Eye (tissue), 1 donor: ENCODE measurements at places on chromosomes 3 and 15.

DNA sequence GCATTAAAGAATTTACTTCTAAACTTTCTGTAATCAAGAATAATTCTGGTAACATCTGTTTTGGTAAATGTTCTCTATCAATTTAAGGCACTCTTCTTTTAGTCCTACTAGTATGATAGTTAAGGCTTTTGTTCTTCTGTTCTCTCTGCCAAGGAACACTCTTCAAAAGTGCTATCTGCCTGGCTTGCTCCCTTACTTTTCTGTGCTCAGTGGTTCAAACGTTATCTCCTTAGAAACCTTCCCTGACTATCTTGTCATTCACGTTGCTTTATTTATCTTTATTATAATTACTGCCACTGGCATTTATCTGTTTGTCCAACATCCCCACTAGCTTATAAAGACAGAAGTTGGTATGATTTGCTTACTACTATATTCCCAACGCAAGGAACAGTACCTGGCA lies 59.2 kb downstream of the RFX7 start:
- no peak for DNase-seq

DNA sequence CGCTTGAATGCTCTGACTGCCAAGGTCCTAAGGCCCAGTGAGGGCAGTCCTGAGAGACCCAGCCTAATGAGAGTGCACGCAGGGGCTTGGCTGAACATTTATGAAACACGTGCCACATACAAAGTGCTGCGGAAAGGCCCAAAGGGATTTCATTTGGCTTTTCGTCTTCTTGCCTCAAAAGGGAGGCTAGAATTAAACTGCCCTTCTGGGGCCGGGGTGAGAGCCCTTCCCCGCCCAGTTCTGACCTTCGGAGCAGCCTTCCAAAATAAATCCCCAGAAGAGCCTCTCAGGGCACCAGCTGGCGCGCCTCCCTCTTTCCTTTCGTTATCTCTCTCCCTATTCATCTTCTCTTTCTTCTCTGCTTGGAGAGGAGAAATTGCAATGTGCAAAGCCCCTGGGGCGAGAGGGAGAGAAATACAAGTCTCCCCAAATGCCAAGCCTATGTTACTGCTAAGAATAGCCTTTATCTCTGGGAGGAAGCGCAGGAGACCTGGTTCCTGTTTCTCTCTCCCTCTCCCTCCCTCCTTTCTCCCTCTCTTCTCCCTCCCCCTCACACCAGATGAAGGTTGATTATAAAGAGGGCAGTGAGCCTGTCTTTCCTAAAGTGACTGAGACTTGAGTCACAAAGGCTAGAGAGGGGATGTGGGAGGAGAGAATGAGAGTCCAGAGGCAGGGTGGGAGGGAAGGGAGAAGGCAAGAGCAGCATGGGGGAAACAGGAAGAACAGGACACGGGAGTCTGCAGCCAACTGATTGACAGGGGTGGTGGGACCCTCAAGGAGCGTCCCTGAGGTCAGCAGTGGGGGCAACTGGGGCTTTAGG lies 36.7 kb upstream of the NDUFB4 start:
- DNase-seq, result no peak

GRCh38 chr15:66646308-66646707 lies 55.7 kb upstream of the SMAD6 start:
- DNase-seq, result no peak

DNA sequence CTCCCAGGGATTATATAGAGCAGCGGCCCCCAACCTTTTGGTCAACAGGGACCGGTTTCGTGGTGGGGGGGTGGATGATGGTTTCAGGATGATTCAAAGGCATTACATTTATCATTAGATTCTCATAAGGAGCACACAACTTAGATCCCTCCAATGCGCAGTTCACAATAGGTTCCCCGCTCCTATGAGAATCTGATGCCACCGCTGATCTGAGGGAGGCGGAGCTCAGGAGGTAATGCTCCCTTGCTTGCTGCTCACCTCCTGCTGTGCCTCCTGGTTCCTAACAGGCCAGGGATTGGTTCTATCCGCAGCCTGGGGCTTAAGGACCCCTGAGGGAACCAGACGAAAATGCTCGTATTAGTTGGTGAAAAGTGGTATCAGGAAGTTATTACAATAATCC lies 1.3 kb upstream of the HACD2 start:
- DNase-seq, result peak; percentile 90

- no peak for DNase-seq
Observed at GRCh38 chr3:29639578-29640290, 358.9 kb downstream of the RBMS3 start.

- no peak for DNase-seq
Observed at GRCh38 chr3:72791161-72791560, 57.1 kb downstream of the SHQ1 start.

DNA sequence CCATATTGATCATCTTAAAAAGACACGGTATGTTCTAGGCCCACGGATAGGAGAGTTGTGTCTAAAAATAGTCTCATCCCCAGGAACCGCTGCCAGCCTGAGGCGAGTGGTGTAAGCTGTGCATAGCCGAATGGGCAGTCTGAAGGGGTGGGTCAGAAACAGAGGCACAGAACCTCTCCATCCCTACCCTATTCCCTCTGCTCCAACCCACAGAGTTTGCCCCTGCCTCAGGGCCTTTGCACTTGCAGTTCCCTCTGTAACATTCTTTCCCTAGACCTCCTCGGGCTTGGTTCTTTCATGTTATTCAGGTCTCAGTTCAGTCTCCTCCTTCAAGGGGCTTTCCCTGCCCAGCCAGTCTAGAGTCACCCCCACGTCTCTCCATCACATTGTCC lies 4.8 kb downstream of the SCN5A start:
- no peak for DNase-seq

DNA sequence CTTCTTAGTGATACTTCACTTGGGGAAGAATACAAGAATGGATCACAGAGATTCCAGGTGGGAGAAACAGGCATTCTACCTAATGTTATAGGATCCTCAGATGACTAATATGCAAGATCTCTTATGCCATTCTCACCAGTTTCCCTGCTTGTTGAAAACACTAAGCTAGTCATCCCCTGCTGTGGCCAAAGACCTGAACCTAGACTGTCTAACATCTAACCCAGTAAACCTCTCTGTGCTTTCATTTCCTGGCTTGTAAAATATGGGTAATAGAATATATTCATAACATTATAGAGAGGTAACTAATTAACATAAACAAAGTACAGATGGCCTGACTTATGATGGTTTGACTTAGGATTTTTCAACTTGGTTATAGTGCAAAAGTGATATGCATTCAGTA lies 776.3 kb downstream of the TUSC7 start:
- DNase-seq, result no peak

GRCh38 chr3:111763968-111764367 lies 95.1 kb upstream of the PHLDB2 start:
- no peak for DNase-seq

GRCh38 chr15:80036071-80036470 lies 23.4 kb upstream of the ZFAND6 start:
- DNase-seq, result no peak

DNA sequence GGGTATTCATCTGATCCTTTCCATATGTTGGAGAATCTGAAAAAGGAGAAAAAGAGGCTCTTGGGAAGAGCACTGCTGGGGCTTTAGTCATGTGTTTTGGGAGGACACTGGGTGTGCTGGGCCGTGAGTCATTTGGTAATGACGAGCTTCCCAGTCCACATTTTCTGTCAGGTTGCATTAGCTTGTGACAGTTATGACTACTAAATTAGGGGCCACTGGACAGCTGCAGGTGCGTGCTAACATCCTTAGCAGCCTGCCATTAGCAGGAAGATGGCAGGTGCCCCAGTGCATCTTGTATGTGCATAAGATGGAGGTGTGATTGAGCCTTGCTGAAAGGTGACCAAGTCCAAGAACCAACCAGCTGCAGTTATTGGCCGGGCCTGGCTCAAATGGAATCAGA lies 242.4 kb downstream of the RYR3 start:
- DNase-seq, result peak; percentile 31

- DNase-seq, result no peak
Observed at GRCh38 chr3:185978516-185978915, 40.7 kb upstream of the TRA2B start.

DNA sequence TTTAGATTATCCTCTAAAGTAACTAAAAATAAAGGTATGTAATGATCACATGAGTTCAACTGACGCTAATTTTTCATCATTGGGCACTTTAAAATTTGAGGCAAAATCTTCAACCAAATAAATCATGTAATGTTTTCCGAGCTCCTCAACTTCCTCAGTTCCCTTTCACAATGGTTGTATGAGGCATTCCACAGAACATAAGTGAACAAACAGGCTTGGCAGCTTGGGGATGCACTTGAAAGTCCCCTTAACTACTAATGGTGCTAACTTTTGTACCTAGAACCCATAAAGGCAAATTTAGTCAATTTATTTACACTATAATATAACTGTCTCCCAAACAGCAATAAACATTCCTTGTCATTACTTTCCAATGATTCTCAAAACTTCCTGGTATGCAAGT lies 1137.9 kb downstream of the ROBO2 start:
- DNase-seq, result no peak

GRCh38 chr3:197499427-197499826 lies 56.3 kb downstream of the BDH1 start:
- no peak for DNase-seq

GRCh38 chr3:46736006-46736872 lies 18.6 kb upstream of the PRSS50 start:
- DNase-seq, result no peak

DNA sequence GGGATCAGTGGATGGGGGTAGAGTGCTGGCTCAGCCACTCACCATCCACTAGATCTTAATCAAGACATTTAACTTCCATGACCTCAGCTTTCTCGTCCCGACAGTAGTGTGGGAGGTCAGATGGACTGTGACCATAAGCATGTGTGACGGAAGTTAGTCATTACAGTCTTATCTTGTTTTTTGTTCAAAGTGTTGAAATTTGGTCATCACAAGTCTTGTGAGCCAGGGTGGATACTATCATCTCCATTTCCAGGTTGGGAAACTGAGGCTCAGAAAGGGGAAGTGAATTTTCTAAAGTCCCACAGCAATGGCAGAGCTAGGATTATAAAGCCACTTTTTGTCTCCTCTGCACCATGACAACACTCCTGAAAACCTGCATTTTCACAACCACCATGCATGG lies 32.0 kb upstream of the ITGA11 start:
- no peak for DNase-seq

DNA sequence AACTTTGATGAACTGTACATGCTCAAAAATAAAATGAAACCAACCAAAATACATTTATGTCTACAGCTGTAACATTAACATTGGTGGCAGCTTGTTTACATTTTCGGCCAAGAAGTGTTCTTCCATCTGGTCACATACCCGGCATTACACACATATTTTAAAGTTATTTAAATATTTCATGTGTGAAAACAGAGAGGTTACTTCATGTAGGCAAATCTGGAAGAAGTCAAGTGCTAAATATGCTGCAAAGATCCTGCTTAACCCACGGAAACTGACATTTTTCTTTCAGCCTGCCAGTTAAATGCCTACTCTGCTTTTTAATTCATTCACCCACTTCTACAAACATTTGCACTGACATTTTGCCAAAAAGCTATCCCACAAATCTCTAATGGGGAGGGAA lies 69.7 kb downstream of the MB21D2 start:
- no peak for DNase-seq

GRCh38 chr3:135349254-135349948 lies 554.3 kb downstream of the EPHB1 start:
- no peak for DNase-seq
